Posterior cingulate gyrus (tissue), 11 donors: ENCODE measurements at places on chromosomes 1 and 21.

GRCh38 chr1:12607263-12607662, 10.7 kb downstream of the DHRS3 start:
- no peak for DNase-seq

DNA sequence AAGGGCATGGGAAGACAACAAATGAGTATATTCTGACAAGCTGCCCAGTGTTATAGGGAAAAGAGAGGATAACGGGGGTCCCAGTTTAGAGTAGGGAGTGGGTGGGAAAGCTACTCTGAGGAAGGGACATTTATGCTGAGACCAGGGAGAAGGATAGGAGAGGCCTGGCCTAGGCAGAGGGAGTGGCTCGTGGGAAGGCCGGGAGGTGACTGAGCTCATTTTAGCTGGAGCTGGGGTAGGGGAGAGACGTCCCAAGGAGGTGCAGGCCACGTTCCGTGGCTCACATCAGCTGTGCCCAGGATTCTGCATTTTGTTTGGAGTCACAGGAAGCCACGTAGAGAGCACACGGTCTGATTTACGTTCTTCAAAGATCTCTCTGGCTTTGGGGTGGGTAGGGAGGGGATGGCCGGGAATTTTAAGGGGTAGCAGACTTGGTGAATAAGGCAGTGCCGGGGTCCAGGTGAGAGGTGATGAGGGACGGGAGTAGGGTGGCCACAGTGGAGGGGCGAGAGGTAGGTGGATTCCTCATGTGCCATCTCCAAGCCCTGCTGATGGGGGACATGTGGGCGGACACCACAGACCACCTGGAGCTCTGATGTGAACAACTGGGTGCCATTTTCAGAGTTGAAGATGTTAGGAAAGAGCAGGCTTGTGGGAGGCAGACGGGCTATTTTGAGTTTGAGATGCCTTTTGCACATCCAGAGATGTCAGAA, 4.7 kb downstream of the TINAGL1 start:
- DNase-seq = no peak

DNA sequence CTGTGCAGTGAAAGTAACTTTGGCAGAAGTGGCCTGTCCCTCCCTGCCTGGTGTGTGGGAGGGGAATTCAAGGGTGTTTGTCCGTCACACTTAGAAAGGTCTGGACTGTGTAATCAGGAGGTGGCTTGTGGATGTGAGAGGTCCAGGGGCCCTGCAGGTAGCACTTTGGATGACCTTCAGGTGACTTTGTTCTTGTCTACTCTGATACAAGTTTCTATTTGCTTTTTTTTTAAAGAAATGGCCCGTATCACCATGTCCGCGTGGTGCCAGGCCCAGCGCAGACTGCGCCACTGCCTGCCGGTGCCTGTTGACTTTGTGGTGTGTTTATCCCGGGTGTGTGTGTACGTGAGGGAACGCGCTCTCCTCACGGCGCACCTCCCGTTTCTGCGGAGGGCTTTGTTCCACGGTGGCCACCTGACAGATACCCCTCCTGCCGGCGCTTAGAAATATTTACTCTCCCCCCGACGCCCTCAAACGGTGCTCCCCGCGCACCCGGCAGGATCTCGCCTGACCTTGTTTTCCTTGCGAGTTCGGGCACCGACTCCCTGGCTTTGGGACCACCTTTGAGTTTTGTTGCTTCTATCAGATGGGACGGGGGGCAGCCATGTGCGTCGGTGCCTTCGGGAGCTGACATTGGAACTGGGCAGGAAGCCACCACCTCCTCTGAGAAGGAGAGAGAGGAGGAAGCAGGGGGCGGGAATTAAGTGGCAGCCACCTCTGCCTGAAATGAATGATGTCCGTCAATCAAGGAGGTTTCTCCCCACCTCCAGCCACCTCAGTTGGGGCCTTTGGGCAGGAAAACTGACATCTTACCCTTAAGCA, 119.4 kb downstream of the PRDM16 start:
- no peak for DNase-seq

GRCh38 chr21:44814498-44815023, 3.3 kb downstream of the SUMO3 start:
- peak; percentile 59 for DNase-seq

DNA sequence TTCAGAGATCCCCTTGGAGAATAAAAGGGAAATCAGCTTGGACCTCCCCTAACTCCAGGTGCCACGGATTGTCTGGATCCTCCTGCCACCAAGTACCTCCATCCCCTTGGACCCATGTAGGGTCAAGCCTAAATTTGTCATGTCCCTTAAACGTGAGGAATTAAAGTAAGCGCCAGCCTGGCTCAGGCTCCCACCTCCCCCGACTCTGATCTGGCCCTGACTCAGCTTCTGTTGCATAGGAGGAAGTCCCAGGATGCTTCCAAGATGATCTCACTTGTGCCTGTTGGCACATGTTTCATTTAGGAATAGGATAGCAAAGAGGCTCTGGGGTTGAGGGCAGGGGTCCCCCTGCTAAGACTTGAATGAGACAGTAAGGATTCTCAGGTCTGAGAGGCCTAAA, 231.9 kb upstream of the JUN start:
- no peak for DNase-seq

DNA sequence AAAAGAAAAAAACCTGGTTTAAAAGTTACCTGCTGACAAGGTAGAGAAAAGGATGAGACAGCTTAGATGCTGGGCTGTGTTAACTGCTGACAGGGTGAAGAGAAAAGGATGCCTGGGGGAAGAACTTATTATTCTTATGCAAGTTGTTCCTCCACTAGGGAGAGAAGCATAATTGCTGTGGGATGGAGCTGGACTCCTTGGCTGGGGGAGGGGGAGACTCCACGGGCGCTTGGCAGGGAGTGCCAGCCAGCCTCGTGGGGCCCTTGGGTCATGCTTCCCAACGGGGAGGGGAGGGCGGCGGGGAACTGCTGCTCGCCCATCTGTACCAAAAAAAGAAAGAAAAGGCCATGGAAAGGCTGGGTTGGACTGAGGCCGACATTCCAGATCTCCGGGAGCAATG, 47.2 kb downstream of the SYCP1 start:
- no peak for DNase-seq

- DNase-seq = no peak
Observed at GRCh38 chr1:221839782-221840395, 98.0 kb upstream of the DUSP10 start.

GRCh38 chr1:204706838-204707509, 21.4 kb upstream of the LRRN2 start:
- DNase-seq = peak; percentile 88

DNA sequence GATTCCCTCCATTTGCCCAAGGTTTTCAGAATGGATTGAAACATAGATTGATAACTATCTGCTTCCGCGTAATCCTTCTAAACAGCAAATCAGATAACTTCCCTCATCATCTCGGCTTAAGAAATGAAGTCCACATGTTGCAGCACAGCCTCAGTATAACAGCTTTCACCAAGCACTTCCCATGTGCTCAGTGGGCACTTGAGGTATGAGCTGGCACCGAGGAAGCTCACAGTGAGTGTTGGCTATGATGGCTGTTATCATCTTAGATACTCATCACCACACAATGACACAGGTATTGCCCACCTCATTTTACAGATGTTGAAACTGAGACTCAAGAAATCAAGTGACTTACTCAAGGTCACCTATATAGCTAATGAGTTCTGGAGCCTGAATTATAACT, 43.2 kb downstream of the RCSD1 start:
- DNase-seq = no peak

DNA sequence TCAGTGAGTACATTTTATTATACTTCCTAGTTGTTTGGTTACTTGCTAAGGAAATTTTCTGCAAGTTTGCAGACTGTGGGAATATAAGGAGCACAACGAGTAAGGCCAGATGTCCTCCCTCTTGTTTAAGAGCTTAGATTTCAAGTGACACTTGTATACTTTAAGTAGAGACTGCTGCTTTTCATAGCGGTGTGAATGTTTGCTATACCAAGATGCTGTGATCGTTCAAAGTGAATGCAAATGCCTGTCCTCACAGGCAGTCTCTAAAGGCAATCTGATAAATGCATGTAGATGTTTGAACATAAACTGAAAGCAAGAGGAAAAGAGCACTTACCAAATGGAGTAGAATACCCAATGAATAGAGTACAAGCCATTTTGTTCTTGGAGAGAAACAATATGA, 226.4 kb downstream of the NRIP1 start:
- DNase-seq = no peak

DNA sequence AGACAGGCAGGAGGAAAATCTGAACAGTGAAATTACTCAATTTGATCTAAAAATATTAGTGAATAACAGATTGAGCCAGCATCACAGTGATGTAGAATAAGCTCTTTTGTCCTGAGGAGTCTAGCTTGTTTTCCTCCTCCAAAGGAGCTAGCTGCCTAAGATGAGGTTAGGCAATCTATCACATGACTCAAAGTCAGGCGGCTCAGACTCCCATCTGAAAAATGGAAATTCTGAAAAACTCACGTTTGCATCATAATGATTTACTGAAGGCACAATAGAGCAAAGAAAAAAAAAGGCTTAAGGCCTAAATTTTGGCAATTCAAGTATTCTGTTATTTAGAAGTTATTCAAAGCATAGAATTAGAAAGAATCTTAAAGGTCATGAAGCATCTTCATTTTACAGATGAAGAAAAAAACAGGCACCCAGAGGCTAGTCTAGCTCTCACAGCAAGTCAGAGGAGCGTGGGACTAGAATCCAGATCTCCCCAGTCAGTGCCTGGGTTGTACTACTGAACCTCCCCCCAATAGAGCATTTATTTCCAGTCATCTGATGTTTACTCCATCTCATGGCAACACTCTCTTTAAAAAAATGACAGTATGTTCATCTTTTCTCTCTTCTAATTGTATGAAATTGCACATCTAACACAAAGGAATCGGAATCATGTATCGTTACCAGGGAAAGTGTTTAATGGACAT, 62.5 kb upstream of the ATF3 start:
- no peak for DNase-seq

DNA sequence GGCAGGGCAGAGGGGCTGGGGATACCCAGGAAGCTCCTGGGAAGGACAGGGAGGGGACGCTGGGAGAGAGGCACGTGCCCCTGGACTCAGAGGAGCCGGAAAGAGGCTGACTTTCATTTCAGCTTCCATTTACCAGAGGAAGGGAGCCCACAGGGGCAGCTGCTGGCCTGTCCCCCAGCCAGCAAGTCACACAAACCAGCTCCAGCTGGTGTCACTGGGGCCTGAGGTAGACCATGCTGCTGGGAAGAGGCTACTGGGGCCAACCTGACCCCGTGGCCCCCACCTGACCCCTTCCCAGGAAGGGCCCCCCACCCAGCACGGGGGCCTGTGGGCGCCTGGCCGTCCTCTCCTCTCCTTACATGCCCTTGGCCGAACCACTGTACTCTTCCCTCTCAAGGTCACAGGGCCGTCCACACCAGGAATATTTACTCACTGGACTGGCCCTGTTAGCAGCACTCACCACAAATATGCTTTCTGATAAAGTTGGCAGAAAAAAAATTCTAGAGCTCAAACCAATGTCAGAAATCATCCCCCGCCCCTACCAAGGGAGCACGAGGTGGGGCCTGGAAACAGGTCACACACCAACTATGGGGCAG, 110.5 kb downstream of the CASZ1 start:
- no peak for DNase-seq

GRCh38 chr1:242086706-242087105, 87.8 kb upstream of the MAP1LC3C start:
- no peak for DNase-seq

DNA sequence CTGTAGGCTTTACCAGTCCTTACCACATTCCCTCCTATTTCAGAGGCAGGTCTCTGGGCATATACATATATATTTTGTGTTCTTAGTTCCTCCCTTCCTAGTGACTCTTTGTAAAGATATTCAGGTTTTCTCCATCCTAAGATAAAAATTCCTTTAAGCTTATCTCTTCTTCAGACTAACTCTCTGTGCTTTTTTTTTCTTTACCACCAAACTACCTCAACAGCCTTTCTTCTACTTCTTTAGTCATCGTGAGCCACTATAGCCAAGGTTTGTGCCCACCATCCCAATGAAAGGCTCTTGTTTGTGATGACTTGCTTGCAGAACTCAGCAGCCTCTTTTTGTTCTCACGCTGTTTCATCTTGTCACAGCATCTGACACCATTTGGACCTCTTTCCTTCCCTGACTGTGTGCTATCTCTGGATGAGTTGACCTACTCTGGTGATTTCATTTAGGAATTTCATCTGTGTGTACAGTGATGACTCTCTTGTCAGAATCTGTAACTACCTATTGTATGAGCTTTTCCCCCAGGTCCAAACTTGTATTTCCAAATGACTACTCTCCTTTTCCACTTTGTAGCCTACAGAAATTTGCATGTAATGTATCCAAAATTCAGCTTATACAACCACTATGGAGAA, 59.0 kb upstream of the MACF1 start:
- no peak for DNase-seq

GRCh38 chr21:27464648-27465047, 497.8 kb upstream of the ADAMTS5 start:
- no peak for DNase-seq

GRCh38 chr1:108865316-108865910, 8.5 kb upstream of the AKNAD1 start:
- DNase-seq = no peak

DNA sequence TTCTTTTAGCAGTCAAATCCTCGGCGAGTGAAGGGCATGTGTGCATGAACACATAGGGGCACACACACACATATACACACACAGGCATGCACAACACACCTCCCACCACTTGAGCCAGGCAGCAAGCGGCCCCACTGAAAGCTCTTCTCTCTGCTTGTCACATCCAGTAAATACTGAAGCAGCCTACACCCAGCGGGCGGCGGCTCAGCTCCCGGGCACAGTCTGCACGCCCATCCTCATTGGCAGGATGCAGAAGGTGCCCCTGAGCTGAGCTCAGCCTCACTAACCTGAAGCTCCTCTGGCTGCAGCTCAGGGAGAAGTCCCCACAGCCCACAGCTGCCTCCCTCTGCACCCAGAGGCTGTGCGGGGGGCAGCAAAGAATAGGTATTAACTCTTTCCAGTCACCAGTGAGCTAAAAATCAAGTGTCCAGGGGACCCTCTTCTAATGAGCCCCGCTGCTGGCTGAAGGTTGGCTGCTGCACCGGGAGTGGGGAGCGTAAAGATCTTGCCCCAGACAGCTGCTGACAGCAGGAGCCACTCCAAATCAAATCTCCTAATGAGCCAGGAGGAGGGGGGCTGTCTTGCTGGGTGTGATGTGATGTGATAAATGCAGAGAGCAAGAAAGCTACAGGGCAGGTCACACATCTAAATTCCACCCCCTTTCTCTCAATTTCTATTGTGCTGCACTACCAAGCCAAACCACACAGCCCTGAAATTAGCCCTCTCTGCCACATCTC, 12.5 kb downstream of the RGS8 start:
- DNase-seq = no peak

DNA sequence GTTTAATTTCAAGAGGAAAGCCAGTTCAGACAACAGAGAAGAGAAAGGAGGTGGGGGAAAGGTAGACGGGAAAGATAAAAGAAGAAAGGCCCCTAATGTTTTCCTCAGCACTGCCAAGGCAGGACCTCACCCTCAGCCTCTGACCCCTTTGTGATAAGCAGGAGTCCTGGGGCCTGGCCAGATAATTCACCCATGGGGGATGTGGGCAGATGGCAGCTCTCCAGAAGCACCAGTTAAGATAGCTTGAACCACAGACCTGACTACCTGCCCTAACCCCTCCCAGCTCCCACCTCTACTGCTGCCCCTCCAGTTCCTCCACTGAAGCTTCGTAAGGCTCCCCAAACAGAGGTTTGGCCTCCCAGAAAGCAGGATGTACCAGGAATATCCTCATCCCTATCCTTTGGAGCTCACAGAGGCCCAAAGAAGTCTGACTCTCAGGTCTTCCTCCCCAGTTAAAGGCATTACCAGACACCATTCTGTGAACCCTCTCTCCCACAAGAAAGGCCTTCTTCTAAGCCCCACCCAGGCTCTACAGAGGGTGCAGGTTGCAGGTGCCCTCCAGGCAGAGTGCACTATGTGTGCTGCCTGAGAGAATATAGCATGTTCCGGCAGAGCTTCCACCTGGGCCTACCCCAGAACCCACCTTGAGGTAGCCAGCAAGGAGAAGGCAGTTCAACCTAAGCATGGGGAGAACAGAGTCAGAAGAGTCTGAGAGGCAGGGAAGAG, 9.2 kb upstream of the SNAPIN start:
- DNase-seq = no peak
